ENCODE measurements at places on chromosomes 4 and X.

GRCh38 chr4:80903020-80903419, 127.5 kb upstream of the BMP3 start:
- peak; percentile 15 for DNase-seq

- DNase-seq = no peak
Observed at GRCh38 chr4:138869631-138870030, 145.9 kb upstream of the NOCT start.

- DNase-seq = no peak
Observed at GRCh38 chrX:15834053-15834452, 20.6 kb downstream of the AP1S2 start.

GRCh38 chr4:140943486-140944198, 187.5 kb upstream of the TBC1D9 start:
- peak; percentile 95 for DNase-seq

GRCh38 chrX:24741330-24741729, 47.6 kb downstream of the POLA1 start:
- DNase-seq = no peak

DNA sequence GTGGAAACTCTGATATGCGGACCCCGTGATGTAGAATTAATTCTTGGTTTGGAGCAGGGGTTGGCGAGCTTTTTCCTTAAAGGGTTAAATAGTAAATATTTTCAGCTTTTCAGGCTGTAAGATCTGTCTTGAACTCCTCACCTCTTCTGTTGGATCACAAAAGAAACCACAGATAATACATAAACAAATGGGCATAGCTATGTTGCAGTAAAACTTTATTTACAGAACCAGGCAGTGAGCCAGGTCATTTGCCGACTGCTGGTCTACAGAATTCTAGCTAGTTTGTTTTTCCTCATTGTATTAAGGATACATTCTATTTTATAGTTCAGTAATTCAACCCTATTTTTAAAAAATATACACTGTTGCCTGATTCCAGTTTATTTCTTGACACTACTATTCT, 116.6 kb downstream of the PAPSS1 start:
- peak; percentile 6 for DNase-seq

GRCh38 chr4:186722796-186723291, 812 bp downstream of the FAT1 start:
- DNase-seq = peak; percentile 37

DNA sequence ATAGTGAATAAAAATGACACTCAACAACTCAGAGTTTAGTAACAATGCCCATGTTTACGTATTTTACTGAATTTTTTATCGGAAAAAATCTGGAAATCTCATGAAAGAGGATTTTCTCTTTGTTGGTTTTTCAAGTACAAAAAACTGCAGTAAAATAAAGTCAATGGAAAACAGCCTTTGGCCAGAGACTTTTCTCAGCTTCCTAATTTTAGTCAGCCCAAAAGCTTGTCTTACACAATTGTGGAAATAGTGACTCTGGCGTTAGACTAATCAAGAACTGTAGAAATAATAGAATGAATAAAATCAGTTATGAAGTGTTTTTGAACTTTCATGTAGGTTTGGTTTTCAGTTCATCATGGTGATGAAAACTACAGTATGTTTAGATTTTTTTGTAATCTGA, 234.7 kb downstream of the DKK2 start:
- DNase-seq = no peak

- no peak for DNase-seq
Observed at GRCh38 chrX:9183481-9183880, 149.6 kb upstream of the FAM9B start.

- DNase-seq = no peak
Observed at GRCh38 chrX:103776546-103776945, at the start of gene PLP1. PLP1 (plus strand) TSS chrX:103776840; CDS start chrX:103776996, 156 bp downstream.

GRCh38 chr4:168515222-168516011, 18.6 kb downstream of the PALLD start:
- no peak for DNase-seq

- peak; percentile 65 for DNase-seq
Observed at GRCh38 chr4:186037692-186038658, 31.0 kb upstream of the TLR3 start.

DNA sequence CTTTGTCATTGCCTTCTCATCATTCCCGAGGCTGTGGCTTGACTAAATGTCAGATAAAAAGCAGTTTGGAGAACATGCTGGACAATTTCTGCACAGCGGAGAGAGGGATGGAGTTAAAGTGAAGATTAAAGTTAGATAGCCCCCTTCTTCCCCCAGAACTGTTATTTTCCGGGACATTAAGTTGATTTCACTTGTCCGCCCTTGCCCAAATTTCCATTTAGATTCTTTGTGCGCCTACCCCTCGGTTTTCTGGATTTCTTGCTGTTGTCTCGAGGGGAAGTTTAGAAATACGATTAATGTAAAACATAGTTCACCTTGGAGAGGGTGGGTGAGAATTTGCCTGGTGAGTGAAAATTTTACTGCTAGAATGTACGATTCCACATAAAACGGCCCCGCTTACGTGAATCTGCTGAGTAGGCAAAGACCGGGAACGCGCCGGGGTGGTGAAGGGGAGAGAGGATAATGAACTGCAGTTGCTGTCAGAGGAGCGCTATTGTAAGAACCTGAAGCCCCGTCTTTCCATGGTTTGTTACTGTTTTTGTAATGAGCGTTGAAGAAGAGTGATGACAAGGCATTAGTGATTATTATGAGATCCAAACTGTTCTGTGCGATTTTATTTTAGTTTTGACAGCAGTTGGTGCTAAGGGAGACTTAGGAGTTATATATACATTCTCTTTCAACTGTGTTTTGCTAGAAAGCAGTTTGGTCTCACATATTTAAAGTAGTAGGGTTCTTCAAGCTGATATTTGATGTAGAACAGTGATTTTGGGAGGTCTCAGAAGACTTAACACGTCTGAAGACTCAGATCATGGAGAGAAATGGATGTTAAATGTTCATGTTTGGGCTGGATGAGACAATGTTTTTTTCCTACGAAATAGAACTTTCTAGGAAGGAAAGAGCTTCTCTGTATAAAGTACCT, 73.0 kb downstream of the AFF1 start:
- DNase-seq = peak; percentile 45

GRCh38 chr4:9964879-9965278, 56.4 kb downstream of the SLC2A9 start:
- no peak for DNase-seq

- DNase-seq = no peak
Observed at GRCh38 chrX:98514032-98514431, 1630.3 kb downstream of the RPA4 start.

DNA sequence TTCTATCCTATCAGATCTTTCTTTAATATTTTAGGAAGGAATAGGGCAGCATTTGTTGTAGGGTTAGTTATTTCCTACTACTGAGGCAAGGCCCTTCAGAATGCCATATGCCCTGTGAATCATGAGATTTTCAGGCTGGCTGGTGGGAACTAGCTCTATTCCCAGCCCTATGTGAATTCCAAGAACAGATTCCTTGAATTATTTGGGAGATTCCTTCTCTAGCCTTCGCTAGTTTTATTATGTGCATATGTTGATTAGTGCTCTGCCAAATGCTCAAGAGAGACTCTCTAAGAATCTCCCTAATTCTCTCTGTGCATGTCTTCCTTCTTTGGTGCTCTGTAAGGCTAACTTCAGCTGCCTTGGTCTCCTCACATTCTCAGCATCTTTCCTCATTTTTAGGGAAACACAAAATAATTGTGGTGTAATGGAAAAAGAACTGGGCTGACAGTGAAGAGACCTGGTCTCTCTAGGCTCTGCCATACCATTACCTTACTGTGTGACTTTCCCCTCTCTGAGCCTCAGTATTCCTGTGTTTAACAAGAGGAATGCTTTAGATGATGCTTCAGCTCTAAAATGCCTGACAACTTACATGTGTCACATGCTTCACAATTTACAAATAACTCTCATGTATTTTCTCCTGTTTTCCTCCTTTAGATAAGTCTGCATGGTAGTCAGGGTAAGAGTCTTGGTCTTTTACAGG, 79.7 kb downstream of the VMA21 start:
- DNase-seq = no peak

DNA sequence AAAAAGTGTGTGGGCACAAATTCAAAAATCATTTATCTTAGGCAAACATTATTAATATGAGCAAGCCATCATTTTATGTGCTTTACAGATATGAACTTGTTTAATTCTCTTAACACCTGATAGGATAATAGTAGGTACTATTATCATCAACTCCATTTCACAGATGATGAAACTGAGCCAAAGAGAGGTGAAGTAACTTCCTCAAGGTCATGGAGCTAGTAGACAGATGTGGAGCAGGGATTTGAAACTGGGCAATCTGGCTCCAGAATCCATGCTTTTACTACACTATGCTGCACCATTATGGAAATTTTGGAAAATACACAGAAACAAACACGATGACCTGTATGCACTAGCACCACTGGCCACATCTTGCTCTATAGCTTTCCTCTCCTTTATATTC, 1.0 kb upstream of the PIN4 start:
- no peak for DNase-seq

GRCh38 chr4:31702326-31702725, 982.2 kb downstream of the PCDH7 start:
- DNase-seq = peak; percentile 45
